ENCODE measurements at places on chromosomes 11 and 22.
A peak's percentile ranks its signal among the peaks of the same experiment; 100 is the strongest.

DNA sequence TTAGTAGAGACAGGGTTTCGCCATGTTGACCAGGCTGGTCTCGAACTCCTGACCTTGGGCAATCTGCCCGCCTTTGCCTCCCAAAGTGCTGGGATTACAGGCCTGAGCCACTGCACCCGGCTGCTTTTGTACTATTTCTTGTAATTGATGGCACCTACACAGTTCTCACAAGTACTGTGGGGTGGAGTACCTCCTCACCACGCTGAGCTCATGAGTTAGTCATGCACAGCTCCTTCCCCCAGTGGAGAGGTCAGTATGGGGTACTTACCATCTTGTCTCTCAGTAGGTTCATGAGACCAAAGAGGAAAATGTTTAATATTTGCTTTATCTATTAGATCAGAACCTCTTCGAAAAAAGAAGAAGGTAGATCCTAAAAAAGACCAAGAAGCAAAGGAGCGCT is 2.1 kb downstream of the MRPL40 start:
- DNase-seq, result no peak

DNA sequence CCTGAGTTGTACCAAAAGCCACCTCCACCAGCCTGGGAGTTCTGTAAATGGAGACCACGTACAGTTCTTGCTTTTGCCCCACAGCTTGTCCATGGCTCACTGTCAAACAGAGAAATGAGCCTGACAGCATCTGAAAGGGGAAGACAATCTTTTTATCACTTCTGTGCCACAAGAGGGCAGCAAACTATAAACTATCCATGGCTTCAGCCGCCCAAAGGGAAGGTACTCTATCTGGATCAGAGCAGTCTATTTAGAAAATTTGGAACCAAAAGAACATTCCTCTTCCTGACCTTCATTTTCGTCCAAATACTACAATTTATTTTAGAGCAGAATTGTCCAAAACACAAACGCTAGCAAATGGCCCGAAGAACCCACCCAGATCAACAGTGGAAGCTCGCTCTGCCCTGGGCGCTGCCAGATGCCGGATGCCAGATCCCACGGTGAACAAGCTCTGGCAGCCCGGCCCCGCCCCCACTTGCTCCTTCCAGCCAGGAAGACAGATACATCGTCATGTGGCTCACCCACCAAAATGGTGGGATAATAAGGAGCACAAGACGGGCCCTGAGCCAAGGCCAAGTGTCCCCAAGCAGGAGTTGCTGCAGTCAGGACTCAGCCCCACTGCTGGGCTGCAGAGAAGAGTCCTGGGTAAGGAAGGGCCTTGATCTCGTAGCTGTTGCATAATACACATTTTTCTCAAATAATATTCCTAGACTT is 23.9 kb upstream of the SCGB1A1 start:
- DNase-seq, result peak; percentile 84

- peak; percentile 66 for DNase-seq
Measured at GRCh38 chr11:116605543-116606459, 167.0 kb downstream of the BUD13 start.

- no peak for DNase-seq
Measured at GRCh38 chr11:22433094-22433455, 94.9 kb downstream of the SLC17A6 start.

DNA sequence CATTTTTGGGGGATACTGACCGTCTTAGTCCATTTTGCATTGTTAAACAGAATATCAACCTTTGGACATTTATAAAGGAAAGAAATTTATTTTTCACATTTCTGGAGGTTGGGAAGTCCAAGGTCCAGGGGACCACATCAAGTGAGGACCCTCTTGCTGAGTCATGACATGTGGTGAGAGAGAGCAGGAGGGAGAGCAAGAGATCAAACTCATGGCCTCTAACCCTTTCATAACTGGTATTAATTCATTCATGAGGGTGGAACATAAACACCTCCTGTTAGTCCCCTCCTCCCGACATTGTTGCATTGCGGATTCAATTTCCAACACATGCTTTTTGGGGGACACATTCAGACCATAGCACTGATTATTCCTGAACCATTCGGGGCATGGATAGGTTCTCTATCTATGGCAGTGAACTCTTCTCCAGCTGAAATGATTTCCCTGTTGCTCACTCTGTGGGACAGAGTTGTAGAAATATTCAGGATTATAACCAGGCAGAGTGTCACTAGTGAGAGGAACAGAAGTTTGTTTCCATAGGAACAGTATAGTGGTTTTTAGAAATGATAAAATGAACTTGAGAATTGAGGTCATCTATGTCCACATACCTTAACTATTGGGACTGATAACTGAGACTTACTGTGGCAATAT is 88.2 kb upstream of the OR9Q1 start:
- no peak for DNase-seq

DNA sequence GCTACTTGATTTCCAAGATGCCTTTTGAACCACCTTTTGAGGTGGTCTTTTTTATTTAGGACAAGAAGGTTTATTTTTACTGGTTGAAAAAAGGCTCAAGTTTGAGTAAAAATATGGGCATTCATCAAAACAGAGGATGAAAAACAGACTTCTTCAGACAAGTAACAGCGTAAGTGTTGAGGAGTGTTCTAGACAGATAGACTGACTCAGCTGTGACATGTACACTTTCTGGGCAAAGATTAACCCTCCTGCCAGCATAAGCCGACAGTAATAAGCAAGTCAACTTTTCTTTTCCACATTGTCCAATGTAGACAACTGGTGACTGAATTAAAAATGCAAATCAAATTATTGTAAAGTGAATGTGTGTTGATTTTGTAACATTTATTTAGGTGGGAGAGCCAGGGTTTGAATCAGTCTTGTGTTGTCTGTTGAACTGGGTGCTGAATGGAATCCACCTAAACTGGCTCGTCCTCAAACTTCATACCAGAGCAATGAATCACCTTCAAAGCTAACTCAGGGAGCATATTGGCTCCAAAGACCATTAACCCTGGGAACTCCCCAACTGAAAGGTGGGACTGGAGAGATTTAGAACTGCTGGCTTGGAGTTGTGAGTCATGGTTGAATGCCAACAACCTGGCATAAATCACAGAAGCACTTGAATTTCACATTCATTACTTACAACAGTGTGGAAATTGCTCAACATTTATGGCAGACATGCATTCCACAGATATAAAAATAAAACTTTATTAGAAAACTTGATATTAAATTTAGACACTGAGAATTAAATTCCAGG is 377.0 kb downstream of the ETS1 start:
- DNase-seq, result no peak

GRCh38 chr11:19577976-19578619 is 134.5 kb upstream of the NAV2 start:
- DNase-seq, result no peak

DNA sequence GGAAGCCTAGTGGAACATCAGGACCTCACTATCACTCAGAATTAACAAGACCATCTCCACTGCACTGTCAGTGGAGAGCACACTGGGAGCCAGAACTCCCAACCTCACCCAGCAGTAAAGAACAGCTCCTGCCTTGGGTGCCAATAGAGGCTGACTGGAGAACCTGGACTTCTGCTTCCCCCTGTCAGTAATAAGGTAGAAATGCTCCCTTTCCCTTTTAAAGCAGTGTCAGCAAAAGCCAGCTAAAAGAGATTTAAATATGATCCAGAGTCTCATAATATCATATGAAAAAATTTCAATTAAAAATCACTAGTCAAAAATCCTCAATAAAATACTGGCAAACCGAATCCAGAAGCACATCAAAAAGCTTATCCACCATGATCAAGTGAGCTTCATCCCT is 82.8 kb downstream of the SPATA19 start:
- DNase-seq, result no peak

- no peak for DNase-seq
Measured at GRCh38 chr22:47375621-47376321, 613.3 kb downstream of the TBC1D22A start.

GRCh38 chr11:3747704-3748103 is 49.6 kb downstream of the NUP98 start:
- DNase-seq, result no peak

DNA sequence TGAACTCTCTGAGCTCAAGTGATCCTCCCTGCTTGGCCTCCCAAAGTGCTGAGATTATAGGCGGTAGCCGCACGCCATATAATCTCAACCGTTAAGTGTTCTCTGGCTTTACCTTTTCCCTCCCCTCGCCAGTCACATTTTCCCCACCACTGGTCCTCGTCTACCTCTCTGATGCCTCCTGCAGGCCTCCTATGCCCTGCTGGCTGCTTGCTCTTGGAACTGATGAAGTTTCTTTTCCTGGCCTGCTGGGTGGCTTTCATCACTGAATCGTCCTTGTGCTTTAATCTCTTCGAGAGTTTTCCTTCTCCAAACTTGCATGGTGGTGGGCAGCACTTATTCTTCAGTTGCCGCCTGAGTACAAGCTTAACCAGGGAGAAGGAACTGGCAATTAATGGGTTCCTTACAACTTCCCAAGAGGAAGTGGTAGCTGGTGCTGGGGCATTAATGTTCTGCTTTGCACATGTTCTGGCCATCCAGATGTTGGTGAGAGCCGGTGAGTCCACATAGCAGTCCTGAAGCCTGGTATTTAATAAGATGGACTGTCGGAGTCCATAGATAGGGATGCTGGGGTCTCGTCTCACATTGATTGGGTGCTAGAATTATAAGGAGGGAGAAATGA is 1.3 kb downstream of the C22orf31 start:
- no peak for DNase-seq

DNA sequence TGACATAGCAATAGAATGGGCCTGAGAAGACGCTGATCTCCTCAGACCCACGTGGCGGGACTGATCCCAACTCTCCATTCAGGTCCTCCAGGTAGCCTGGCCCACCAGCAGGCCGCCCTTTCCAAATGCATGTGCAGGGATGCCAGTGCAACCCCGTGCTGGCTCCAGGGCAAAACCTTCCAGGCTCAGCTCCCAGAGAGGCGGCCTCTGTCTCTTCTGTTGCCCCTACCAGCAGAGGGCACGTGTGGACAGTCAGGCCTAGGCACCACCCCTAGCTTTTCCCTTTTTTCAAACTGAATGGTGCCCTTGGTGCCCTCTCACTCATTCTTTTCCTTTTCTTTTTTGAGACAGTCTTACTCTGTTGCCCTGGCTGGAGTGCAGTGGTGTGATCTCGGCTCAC is 121.7 kb downstream of the OSBP2 start:
- DNase-seq, result no peak

DNA sequence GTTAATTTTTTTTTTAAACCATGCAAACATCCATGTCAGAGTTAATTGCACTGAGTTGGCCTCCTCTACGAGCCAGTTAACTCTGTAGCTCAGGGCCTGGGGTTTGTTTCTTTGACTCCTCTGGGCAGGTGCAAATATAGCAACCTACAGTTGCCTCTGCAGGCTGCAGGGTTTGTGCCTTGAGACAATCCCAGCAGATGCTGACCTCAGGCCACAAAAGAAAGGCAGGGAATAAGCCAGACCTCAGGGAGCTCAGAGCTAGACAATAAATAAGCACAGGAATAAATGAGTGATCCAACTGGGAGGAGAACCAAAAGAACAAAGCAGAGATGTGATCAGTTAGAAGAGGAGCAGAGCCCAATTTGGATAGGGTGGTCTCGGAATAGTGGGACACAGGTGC is 390.8 kb downstream of the SHANK2 start:
- no peak for DNase-seq

- DNase-seq, result no peak
Measured at GRCh38 chr22:31079095-31079642, 1.9 kb upstream of the SMTN start.

- no peak for DNase-seq
Measured at GRCh38 chr11:71383461-71383860, 64.7 kb downstream of the DHCR7 start.

- no peak for DNase-seq
Measured at GRCh38 chr22:37925767-37926166, 19.7 kb downstream of the MICALL1 start.

DNA sequence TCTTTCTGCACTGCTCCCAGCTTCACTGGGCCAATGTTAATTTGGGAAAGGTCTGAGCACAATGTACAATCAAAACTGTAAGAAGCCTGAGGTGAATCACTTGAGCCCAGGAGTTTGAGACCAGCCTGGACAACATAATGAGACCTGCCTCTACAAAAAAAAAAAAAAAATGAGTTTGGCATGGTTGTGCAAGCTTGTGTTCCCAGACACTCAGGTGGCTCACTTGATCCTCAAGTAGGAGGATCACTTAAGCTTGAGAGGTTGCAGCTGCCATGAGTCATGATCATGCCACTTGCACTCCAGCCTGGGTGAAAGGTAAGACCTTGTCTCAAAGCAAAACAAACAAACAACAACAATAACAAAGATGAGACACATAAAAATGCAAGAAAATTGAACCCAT is 38.6 kb upstream of the SC5D start:
- DNase-seq, result no peak

DNA sequence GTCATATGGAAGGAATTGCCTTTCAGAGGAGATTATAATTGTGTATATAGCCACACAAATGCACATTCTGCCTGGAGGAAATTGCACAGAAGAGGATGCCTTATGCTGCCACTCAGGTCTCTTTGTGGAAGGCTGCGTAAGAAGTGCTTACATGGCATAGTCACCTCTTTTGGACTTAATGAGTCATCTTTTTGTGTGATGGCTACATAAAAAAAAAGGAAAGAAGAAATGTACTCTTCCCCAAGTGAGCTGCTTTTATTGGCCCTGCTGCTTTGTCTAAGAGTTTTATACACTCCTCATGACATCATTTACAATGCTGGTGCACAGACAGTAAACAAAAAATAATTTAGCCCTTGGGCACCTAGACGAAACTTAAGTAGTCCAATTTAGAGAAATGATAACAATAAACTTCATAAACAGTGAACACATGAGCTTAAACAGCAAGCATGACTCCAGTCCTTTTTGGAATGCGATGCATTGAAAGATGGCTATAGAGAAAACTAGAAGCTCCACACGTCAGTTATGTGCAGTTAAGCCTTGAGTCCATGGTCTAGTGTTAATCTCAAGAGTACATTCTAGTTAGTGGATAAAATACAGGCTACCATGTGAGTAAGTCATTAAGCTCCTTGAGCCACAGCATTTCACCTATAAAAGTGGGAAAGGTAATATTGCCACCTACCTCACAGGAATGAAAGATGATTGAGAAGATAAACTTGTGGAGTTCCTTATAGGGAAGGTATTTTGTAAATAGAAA is 12.0 kb downstream of the CSTPP1 start:
- DNase-seq, result no peak

GRCh38 chr22:10727393-10727792 is 4800.6 kb upstream of the OR11H1 start:
- no peak for DNase-seq

GRCh38 chr22:22761963-22762772 is 117.8 kb downstream of the GGTLC2 start:
- DNase-seq, result no peak

DNA sequence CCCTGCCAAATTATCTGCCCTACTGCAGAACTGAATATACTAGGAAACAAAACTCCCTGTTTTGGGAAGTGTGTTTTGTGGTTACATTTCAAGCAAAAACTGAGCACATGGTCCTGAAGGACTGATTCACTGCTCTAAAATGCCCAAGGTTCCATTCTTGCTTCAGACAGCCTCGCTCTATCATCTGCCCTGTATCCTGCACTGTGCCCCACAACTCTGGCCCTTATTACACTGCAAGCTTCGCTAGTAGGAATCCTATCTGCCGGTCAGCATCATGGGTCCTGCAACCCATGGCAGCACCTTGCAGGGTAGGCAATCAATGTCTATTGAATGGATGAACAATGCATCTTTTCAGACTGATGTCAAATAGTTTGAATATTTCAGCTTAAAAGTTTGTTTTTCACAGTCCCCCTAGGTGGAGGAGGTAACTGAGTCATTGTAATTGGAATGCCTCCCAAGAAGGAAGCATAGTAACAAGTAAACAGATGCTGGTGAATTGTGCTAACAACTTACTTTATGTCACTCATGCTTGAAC is 21.3 kb downstream of the LAYN start:
- no peak for DNase-seq

All from GM13976 (cell line).